Hematopoietic multipotent progenitor cell treated with erythropoietin and hydrocortisone succinate and interleukin-3 and kit ligand, for 4 days (in vitro differentiated cells): ENCODE measurements at places on chromosomes 11 and 22.

GRCh38 chr11:30322826-30323710, at the start of gene ARL14EP:
Gene ARL14EP, plus strand, starts transcription at chr11:30323104. Its CDS starts 7,845 bp downstream, at chr11:30330949.
- peak; percentile 98 for DNase-seq

DNA sequence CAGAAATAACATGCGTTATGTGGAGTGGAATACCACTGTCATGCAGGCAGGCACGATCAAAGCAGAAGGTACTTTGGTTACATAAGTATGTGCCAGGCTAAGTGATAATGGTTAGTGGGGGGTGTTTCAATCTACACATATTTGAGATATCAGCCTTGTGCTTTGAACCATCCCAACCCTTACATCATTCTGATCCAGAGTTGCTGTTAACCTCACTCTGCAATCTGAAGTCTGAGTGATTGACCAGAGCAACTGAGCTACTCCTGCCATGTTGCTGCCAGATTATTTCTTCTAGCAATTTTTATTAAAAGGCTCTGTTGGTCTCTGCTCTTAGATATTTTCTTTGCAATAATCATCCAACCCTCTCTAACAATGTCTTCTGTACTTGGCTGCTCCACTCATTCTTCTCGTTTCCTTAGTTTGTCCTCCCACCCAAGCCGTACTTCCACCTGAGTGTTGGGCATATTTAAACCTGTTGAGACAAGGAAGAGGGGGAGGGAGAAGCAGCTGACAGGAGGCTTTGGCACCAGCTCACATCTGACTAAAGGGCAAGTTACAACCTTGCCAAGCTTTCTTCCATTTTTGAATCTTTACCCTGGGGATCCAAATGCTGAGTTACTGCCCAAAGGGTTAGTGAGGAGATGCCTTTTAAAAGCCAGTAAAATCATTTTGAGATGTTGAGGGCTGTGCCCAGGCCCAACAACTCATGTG, 114.1 kb upstream of the SESN3 start:
- DNase-seq: no peak

DNA sequence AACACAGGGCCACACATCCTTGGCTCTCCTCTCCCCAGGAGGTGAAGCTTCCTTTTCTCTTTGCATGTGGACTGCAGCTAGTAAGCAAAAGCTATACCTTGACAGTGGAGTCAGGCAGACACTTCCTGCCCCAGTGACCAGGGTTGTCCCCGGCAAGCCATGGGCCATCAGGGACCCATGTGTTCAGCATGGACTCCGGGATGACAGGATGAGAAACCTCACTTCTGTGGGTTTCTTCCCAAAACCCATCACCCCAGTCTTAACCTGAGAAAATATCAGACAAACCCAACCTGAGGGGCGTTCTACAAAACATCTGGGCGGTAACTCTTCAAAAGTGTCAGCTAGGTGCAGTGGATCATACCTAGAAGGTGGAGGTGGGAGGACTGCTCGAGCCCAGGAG, 40.2 kb downstream of the GNB1L start:
- DNase-seq: no peak

- DNase-seq: no peak
Observed at GRCh38 chr11:19767627-19768151, 55.1 kb downstream of the NAV2 start.

DNA sequence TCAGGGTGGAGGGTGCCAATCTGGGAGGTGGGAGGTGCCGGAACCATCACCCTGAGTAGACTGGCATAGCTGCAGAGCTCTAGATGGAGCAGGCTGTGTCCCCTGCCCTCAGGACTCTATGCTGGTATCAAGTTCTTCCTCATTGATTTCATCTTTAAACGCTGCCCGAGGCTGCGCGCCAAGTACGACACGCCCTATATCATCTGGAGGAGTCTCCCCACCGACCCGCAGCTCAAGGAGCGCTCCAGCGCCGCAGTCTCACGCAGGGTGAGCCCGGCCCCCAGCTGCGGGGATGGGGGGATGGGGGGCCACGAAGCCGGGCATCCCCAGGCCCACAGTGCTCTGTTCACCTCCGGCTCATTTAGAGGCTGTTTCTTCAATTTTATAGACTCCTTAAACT, 52.5 kb downstream of the GRAMD4 start:
- peak; percentile 85 for DNase-seq

DNA sequence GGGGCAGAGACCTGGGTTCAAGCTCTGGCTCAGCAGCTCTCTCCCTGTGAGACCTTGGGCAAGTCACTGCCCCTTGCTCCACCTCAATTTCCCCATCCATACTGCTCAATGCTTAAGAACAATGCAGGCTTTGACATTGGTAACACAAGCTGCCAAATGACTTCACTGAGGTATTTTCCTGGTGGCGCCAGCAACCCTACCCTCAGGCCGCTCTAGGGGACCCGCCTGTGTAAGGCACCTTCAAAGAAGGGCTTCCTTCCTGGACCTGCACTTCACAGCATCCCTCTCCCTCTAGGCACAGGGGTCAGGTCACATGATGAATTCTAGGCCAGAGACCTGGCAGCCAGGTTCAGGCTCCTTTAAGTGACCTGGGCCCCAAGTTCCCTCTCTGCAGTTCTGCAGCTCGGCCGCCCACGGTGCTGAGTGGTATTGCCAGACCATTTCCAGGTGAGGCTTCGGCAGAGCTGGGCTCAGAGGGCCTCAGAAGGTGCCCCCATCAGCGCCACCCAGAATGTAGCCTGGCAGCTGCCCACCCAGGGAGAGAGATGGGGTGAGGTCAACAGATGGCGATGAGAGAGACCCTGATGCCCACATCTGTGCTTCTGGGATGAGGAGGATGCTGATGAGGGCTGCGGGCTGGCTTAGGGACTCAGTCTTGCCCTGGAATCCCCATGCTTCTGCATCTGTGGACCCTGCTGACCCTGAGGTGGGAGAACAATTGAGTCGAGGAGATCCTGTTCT, 4.5 kb downstream of the WNT11 start:
- DNase-seq: no peak

DNA sequence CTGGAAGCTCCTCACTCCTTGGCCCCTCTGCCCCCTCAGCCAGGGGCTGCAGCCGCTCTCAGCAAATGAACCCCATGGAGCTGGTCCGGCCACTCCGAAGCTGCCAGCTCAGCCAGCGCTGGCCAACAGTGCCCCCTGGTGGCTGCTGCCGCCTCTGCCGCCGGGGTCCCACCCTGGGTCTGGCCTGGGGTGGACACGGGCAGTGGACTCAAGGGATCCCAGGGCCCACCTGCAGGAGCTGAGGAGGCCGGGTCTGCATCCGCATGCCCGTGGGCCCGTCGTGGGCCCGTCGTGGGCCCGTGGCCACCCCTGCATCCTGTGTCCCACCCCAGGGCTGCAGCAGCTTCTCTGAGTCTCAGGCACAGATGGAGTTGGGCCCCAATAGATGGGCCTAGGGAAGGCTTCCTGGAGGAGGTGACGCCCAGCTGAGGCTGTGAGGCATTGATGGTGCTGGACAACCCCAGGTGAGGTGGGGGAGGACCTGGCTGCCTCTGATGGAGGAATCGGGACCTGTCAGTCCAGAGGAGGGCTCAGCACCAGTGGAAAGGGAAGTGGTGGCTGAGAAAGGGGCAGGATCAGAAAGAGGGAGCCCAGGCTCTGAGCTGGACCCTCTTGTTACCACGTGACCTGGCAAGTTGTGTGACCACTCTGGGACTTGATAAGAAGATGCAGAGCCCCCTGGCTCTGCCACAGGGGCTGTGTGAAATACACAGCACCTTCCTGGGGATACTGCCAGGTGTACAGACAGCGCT, 522.3 kb downstream of the BRD1 start:
- DNase-seq: peak; percentile 67

DNA sequence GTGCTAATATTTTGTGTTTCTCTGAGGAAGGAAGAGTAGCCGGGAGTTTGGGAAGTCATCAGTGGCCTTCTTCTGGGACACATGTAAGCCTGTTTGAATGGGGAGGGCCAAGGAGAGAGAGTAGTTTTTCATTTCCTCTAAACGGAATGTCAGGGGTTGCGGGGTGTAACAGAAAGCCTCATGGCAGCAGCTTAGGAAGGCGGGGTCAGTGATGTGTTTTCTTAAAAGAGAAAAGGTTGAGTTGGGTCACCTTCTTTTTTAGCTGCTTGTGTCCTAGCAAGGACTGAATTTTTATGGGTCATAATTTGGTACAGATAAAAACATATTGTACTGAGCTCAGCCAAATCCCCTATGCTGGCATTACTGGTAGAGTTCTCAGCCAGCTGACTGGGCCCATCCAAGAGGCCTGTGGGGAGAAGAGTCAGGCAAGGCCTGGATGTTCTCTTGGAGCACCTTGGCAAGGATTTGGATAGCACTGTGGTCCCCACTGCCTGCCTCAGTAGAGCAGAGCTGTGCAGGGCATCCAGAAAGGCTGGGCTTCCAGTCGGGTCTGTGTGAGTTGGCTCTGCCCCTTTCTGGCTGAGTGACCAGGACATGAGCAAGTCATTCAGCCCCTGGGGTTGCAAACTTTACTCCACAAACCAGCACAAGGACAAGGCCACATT, 29.4 kb upstream of the NAV2 start:
- no peak for DNase-seq

DNA sequence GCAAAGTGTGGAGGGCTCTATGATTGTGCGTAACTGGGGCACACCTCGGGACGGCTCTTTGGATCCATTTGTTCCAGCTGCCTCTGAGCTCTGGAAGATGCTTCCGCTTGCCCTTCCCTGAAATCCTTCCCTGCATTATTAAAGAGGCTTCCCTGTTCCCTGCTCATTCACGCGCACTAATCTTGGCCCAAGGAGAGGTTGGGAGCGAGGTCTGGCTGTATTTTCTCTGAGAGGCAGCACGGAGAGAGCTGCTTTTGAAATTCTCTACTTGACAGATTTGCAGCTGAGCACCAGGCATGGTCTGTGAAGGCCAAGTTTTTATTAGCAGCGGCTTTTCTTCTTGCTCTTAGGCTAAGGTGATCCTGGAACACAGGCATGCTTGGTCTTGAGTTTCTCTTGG, 94.8 kb upstream of the NTM start:
- DNase-seq: no peak

DNA sequence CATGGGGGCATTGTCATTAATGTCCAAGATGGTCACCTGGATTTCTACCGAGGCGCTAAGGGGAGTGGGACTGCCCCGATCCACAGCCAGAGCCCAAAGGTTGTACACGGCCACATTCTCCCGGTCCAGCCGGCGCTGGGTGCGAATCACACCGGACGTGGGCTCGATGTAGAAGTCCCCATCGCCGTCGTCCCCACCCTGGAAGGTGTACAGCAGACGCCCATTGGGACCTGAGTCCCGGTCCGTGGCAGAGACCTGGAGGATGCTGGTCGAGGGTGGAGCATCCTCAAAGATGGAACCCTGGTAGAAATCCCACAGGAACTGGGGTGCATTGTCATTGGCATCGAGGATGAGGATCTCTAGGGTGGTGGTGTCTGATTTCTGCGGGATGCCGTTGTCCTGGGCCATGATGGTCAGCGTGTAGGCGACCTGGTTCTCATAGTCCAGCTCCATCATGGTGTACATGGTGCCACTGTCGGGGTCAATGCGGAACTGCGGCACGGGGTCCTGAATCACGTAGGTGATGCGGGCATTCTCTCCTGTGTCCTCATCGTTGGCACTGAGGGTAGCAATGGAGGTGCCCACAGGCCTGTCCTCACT, 3.1 kb downstream of the CELSR1 start:
- DNase-seq: no peak

GRCh38 chr11:34311126-34311525, 46.7 kb downstream of the ABTB2 start:
- no peak for DNase-seq

DNA sequence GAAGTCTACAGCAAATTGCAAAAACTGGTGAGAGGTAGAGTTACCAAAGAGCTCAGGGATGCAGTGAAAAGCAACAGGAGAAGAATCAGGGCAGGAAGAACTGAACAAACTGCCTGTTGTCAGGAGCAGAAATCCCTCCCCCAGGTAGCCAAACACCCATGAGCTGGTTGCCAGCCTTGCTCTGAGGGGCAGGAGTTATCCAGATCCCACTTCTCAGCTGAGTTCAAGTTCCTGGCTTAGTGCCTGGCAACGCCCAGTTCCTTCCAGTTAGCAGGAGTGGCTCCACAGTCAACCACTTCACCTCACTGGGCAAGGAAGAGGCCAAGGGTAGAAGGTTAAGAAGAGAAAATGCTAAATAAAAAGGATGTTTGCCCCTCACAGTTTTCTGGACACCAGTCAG, 1.9 kb upstream of the MPZL2 start:
- no peak for DNase-seq

DNA sequence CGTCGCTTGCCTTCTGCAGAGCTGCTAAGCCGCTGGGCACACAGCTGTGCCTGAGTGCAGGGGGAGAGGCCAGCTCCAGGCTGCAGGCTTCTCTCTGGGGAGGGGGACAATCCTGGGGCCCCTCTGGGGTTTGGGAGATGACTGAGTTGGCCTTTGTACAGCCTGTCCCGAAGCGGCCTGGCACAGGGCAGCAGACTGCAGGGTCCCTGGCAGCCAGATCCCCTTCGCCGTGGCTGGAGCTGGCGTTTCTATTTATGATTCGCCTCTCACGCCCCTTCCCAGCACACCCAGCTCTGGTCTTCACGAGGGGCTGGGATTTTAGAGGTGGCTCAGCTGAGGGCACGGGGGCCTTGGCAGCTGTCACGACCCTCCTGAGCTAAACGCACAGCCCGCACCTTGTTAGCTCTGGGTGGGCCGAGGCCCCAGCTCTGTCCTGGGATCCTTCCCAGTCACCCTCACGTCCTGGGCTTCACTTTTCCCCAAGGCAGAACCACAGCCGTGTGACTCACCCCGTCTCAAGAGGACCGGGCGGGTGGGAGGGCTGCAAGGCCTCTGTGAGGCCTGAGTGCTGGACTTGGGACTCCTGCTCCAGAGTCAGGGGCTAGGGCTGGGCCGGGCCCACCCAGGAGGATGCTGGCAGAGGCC, 18.4 kb downstream of the OSBPL5 start:
- no peak for DNase-seq

DNA sequence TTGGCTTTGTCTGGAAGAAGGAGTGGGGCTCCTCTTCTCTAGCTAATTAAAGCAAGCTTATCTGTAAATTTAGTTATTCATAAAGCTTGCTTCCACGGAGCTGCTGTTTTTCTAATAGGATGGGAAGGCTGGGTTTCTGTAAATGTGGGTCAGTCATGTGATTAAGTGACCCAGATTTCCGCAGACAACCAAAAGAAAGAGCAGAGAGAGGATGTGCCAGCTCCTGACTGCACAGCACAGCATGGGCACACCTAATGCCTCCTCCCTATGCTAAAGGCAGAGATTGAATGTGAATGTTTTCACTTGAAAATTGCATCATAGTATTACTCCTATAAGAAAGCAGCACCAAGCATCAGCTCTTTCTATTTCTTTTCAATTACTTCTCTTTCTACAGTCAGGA, 160.2 kb downstream of the FAT3 start:
- DNase-seq: no peak

GRCh38 chr11:22433094-22433455, 94.9 kb downstream of the SLC17A6 start:
- no peak for DNase-seq
